ENCODE measurements at places on chromosomes 1 and 21.

DNA sequence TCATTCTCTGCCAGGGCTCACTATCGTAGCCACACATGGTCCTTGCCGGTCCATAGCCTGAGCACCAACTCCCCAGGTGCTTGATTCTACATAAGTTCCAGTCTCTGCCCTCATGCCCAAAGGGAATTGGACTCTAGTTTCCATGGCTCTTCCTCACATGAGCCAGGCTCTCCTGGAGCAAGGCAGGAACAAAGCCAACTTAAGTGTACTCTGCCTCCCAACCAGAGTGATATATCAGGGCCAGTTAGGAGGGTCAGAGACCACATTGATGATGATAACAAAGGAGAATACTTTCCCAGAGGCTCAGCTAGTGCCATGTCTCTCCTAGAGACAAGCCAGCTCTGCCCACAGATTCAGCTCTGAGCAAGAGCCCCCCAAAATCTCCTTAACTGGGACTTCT, 70.9 kb downstream of the ERI3 start:
- DNase-seq = no peak

DNA sequence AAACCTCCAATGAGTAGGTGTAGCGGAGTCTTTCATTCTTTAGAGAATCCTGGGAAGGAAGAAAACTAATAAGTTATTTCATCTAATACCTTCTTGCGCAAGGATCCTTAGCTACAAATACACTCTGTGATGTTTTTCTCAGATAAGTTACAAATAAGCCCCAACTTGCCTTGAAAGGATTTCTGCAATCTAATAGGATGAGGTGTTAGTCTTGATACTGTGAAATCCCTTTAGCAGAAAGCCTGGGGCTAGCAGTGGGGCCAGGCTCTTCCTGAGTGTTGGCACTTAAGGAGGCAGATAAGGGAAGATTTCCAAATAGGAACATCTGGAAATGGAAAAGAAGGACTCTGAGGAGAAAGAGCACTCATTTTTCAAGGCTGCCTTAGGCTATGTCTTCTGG, 168.0 kb upstream of the DAB1 start:
- no peak for DNase-seq

- DNase-seq = no peak
Observed at GRCh38 chr1:208837242-208837641, 593.1 kb upstream of the PLXNA2 start.

GRCh38 chr1:25198663-25199252, 33.5 kb downstream of the SYF2 start:
- no peak for DNase-seq

DNA sequence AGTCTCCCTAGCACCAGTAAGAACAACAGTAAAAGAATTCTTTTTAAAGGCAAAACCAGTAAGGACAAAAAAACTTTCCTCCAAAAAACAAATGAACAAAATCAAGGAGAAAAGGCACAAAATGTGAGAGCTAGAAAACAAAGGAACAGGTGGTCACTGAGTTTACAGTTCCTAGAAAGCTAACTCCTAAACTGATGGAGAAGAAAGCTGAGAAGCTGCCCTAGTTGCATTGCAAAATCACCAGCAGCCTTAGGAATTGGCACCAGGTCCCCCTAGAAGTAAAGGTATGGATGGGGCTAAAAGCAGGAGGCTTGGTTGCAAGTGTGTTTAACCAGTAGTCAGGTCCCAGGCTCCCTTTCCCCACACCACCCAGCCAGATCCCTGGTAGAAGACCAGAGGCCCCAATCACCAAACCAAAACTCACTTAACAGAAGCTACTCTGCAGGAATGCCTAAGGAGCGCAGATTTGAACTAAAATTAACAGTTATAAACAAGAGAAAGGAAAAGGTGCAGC, 47.6 kb downstream of the RAB3GAP2 start:
- DNase-seq = no peak

- DNase-seq = no peak
Observed at GRCh38 chr1:171081763-171082201, 8.9 kb upstream of the FMO3 start.

Measured in CD4-positive, alpha-beta T cell treated with Interleukin-10 for 1 hour (primary cell).